NCI-H1436 treated with DMSO at 0.1 percent for 48 hours (cell line): ENCODE measurements at places on chromosomes 16 and 17.

DNA sequence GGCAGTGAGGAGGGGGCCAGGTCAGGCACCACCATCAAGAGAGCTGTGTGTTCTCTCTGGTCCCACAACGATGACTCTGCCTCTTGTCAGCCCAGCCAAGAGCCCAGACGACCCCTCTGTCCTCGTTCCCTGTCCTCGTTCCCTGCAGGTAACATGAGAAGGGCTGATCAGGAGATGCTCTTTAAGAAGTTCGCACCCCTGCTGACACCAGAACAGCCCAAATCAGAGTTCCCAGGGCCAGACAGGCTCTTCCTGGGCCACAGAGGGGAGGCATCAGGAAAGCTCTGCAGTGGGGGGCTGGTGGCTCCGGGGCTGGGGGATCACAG lies 13.5 kb upstream of the DNAI2 start:
- DNase-seq: no peak

DNA sequence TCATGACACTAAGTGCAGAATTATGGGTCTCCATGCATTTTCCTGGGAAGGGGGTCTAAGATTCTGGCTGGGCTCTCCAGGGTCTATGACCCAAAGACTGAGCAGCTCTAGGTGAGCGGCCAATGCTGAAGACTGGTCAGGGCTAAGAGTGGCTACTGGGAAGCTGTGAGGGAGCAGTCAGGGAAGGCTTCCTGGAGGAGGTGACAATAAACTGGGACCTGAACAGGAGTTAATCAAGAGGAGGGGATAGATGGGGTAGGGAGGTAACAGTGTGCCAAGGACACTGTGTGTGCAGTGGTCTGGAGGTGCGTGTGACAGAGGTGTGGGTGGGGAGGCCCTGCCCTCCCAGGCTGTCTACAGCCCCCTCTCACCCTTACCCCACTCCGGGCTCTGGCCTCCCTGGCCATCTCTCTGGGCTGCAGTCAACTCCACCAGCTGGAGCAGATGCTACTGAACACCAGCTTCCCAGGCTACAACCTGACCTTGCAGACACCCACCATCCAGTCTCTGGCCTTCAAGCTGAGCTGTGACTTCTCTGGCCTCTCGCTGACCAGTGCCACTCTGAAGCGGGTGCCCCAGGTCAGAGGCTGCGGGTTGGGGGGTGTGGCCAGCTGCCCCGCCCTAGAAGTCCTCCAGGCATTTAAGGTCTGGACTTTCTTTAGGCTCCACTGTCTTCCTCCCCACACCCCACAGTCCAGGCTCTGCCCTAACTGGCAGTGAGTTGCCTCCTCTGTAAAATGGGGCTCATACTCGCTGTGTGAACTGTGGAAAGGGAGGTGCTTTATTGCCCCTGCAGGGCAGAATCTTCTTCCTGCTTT lies 20.4 kb downstream of the ADGRG5 start:
- DNase-seq: no peak

DNA sequence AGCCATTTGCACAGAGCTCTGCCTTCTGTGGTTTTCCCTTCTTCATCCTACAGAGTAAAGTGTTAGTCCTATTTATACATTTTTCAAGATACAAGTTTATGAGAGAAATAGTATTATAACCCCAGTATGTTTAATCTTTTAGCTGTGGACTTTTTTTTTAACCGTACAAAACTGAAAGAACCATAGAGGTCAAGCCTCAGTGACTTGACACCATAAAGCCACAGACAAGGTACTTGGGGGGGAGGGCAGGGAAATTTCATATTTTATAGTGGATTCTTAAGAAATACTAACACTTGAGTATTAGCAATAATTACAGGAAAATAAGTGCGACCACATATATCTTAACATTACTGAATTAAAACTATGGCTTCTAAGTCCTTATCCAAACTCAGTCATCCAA lies 17.0 kb upstream of the RAB11FIP4 start:
- no peak for DNase-seq

DNA sequence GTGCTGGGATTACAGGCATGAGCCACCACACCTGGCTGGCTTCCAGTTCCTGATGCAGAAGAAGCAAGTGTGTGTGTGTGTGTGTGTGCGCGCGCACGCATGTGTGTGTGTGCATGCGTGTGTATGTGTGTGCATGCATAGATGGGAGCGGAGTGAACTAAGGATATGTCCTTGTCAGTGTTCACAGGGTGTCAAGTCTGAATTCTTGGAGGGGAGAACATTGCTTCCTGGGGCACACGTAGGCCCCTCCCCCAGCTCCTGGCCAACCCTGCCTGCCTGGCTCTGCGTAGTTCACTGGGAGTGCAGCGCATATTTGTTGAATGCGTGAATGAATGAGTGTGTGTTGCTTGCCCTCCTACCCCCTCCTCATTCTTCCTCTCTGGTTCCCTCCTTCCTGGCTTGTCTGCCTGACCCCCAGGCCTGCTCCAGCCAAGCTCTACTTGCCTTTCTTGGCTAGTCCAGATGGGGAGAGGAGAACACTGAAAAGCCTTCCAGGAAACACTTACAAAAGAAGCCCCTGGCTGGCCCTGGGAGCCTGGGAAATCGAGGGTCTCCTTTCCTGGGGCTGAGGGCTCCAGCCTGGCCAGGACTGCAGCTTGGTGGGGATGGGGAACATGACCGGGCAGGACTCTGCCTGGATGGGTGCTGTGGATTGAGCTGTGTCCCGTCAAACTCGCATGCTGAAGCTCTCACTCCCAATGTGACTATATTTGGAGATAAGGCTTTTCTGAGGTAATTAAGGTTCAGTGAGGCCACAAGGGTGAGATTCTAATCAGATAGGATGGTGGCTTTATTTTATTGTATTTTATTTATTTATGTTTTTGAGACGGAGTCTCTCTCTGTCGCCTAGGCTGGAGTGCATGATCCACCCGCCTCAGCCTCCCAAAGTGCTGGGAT lies 27.9 kb downstream of the IGFBP4 start:
- DNase-seq: no peak

DNA sequence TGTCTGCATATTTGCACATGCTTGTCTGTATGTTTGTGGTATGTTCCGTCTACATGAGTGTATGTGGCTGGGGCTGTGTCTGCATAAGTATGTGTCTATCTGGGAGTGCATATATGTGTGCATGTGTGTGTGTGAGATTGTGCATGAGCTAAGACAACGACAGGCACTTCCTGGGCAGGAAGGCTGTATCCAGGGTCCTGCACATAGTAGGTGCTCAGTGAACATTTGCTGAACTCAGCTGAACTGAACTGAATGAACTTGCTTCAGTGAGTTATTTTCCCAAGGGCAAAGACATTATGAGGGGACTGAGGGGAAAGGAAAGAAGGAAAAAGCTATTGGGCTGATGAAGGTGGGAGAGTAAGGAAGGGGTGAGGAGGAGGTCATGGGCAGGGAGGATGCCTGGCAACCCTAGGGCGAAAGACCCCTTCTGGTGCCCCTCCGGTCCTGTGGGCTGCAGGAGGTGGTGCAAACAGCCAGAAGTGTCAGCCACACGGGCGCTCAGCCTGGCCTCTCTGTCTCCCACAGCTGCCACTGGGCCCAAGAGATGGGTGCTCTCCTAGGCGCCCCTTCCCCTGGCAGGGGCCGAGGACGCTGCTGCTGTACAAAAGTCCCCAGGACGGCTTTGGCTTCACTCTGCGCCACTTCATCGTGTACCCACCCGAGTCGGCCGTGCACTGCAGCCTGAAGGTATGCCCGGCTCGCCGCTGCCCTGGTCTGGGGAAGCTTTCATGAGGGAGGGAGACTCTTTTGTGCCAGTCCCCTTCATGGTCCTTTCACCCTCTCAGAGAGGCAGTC lies 29.5 kb downstream of the ARHGAP23 start:
- no peak for DNase-seq

- DNase-seq: no peak
Observed at GRCh38 chr16:88281858-88282563, 100.7 kb upstream of the ZNF469 start.

- DNase-seq: no peak
Observed at GRCh38 chr17:74347646-74348045, 14.0 kb downstream of the BTBD17 start.

GRCh38 chr16:24540602-24541210 lies 1.3 kb downstream of the RBBP6 start:
- DNase-seq: no peak

DNA sequence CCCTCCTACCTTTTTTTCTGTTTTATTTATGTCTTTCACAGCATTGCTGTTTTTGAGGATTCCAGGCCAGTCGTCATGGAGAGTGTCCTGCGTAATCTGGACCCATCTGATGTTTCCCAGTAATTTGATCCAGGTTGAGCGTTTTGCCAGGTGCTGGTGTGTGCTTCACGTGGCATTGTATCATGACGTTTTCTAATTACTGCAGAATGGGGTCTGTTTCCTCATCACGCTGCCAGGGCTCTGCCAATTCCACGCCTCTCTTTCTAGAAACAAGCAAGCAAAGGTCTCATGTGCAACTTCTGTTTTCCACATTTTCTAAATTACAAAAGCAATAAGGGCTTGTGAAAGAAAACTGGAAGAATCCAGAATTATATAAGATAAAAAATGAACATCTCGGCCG lies 28.3 kb upstream of the BHLHA9 start:
- DNase-seq: peak; percentile 32

DNA sequence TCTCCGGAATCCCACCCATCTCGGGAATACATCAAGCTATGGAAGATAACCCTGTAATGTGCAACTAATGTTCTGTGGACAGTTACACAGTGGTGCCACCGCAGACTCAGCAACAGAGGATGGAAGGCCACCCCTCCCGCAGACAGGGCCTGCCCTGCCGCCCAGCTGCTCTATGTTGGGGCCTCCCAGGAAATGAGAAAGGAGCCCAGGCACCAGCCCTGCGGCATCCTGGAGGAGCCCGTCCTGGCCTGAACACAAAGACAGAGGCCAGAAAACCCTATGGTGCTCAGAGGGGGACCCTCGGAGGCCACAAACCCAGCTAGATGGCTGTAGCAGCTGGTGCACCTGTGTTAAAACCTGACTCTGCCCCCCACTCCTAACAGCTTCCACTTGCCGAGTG lies 216.1 kb upstream of the RPL38 start:
- no peak for DNase-seq

GRCh38 chr17:79651761-79652160 lies 40.9 kb upstream of the RBFOX3 start:
- DNase-seq: no peak

GRCh38 chr17:77321649-77322513 lies 181.1 kb downstream of the SEC14L1 start:
- DNase-seq: no peak

DNA sequence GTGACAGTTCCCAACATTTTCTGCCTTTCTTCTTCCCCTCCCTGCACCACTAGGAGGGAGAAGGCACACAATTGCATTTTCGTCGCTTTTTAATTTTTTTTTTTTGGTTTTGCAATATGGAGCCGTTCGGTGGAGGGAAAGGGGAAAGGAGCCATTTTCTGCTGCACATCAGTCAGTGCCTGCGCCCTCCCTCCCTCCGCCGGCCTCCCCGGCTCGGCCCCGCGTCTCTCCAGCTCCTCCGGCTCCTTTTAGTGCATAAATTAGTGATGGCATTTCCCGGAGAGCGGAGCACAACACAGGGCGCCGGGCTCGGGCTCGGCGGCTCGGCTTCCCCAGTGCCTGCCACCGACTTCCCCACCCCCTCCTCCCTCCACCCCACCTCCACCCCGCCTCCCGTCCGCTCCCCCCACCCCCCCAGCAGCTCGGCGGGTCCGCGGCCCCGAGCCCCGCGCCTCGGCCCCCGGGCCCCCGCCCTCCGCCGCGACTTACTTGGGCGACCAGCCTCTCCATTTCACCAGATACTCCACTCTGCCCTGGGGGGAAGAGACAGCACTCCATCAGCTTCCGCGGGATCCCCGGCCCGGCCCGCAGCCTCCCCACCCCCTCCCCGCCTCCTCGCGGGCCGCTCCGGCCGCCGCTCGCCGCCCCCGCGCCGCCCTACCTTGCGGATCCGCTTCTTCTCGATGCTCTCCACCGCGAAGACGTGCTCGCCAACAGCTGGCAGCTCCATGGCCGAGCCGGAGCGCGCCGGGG lies 542 bp downstream of the CBX4 start:
- no peak for DNase-seq

DNA sequence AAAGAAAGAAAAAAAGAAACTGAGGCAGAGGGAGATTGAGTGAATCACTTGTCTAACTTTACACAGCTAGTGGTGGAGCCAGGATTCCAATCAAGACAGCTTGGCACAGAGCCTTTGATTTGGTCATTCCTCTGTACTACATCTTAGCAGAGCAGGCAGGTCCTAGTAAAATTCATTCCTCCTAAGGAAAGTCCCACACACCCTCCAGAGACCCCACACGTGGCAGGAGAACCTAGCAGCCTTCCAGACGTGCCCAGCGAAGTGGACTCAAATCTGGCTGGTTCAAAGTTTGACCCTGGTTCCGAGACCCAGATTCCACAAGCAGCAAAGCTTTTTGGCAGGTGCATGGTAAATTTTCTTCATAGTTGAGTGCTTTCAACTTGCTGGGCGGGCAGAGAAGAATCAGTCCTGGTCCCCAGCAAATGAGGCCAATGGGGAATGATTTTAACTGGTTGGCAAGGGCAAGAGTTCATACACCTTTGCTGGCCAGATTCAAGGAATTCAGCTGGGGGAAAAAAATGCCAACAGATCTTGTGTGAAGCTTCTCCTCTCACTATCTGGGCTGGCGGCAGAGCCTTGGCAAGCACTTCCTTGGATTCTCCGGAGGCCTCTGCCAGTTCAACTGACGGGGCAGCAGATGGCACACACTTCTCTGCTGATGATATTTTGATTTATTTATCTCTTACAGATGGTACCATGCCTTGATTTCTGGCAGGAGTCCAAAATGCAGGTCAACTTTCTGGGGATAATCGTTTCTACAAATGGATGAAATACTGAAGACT lies 82.4 kb downstream of the GSG1L start:
- DNase-seq: no peak

GRCh38 chr16:48164907-48165715 lies 9.3 kb upstream of the ABCC12 start:
- no peak for DNase-seq

GRCh38 chr17:2095536-2095910 lies 40.6 kb downstream of the HIC1 start:
- no peak for DNase-seq

GRCh38 chr17:79042421-79043190 lies 18.6 kb downstream of the C1QTNF1 start:
- DNase-seq: no peak

DNA sequence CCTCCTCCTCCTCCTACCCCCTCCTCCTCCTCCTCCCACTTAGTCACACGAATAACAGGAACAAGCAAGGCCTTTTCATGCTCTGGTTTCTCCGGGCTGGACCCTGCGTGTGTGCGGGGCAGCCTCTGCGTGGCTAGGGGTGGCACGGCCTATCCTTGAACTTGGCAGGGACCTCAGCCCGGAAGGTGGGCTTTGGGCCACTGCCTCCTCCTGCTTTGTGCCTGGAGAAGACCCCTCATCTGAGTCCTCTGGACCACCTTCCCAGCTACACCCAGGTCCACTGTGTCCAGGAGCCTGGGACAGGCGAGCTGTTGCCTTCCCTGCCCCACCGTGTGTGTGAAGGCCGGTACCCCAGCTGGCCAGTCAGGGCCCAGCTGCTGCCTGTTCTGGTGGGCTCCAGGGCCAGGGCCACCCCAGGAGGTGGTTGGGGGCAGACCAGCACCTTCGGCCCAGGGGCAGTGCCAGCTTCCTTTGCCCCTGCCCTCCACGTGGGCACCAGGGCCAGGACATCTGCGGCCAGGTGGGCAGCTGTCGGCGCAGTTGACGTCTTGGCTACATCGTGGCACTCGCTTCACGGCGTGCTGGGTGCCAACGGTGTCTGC lies 35.4 kb downstream of the GINS2 start:
- DNase-seq: no peak
